ENCODE measurements at places on chromosomes 6 and 20. TPM values are rescaled to one million over a fixed set of nuclear protein-coding genes. Genes with fewer than 3 reads are reported as not detected.
A peak's percentile ranks its signal among the peaks of the same experiment; 100 is the strongest.

GRCh38 chr6:119195204-119195603 lies 116.7 kb upstream of the FAM184A start:
- no peak for DNase-seq

GRCh38 chr6:148745926-148746325 lies 904 bp upstream of the UST start:
- DNase-seq, result peak; percentile 26

PDYN gene
- not detected for polyA plus RNA-seq

FBXO9 gene
- 66.2 TPM for polyA plus RNA-seq

Data from muscle of leg (tissue), 16 donors.